ENCODE measurements at places on chromosomes 7 and 10.

GRCh38 chr7:121083790-121084251 is 95.3 kb downstream of the CPED1 start:
- DNase-seq: no peak

DNA sequence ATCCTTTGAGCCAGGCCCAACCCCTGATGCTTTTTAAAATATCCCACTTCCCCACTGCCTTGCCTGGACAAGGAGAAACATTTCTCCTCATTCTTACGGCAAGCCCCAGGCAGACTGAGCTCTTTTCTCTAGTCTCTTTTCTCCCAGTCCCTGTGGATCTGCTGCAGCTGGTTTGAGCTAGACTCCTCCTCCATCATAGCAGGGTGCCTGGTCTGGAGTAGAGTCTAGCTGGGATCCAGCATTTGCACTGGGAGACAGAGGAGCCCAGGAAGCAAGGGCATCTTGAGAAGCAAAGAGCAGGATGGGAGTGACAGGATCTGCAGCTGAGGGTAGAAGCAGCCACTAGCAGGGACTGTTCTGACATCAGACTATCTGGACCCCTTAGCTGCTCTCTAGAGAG is 562.3 kb upstream of the COBL start:
- DNase-seq: no peak

- no peak for DNase-seq
These were observed 34.1 kb downstream of the NEBL start for GRCh38 chr10:20863008-20863407.

DNA sequence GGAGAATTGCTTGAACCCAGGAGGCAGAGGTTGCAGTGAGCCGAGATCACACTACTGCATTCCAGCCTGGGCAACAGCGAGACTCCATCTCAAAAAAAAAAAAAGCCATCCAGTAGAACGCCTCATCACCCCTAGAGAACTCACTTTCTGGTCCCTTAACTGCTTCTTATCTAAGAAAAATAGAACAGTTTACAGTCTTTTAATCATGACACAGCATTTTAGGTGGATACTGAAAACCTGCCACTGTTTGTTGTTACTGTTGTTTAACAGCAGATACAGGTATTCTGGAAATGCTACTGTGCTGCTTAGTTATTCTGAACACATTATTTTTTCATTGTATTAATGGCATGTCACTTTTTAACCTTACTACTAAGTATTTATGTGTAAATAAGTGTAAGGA is 624.3 kb upstream of the GHITM start:
- no peak for DNase-seq

DNA sequence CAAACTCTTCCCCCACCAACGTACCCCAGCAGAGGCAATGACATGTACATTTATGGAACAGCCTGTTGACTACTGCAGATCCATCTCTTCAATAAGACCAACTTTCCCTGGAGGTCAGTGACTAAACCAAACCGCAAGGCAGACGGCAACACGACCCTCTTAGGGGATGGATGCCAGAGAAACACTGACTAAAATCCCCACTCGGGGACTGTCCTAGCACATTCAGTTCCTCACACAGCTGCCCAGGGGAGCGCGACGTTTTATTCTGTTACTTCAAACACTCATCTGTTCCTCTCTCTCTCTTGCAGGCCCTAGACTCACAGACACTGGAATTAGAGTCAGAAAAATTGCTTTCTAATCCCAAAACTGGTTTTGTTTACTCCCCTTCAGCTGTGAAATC is 146.5 kb upstream of the PRSS1 start:
- no peak for DNase-seq

GRCh38 chr10:107434854-107435253 is 270.3 kb upstream of the SORCS1 start:
- DNase-seq: no peak

GRCh38 chr10:20007426-20007825 is 191.2 kb downstream of the PLXDC2 start:
- DNase-seq: no peak

DNA sequence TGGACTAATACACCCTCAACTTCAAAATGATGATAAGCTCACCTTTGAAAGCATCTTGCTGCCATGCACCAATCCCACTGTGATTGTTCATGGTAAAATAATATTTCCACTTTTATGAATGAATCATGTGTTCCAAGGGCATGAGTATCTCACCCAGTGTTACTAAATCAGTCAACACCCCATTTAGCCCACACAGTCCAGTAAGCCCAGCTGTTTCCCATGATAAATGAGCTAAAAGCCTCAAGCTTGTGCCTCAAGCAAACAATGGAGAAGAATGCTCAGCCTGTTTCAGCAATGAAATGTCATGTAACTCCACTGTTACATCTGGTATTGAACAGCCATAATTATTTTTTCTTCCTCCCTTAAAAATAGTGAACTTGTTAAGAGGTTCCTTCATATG is 442.5 kb downstream of the XPNPEP1 start:
- DNase-seq: no peak

DNA sequence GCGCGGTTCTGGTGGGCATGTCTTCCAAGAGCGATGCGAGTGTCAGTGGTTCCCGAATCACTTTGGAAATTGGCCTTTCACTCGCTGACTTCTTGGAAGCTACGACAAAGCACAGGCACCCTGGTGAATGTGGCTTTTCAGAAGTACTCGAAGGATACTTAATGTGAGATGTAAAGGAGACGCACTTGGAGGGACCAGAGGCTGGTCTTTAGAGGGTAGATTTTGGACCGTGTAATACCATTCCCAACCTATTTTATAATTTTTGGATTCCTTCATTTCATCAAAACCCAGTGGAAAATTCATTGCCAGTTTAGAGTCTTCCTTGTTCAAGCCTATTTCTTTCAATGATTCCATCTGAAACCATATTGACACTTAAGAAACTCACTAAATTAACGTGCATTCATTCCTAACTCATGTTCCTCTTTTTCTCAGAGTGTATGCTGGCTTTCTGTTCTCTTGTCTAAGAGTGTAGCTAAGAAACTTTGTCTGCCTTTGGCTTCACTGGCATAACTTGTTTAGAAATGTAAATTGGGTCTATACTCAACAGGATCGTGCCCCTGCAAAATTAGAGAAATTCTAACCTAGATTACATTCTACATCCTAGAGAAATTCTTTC is 645 bp upstream of the COPG2 start:
- DNase-seq: no peak

DNA sequence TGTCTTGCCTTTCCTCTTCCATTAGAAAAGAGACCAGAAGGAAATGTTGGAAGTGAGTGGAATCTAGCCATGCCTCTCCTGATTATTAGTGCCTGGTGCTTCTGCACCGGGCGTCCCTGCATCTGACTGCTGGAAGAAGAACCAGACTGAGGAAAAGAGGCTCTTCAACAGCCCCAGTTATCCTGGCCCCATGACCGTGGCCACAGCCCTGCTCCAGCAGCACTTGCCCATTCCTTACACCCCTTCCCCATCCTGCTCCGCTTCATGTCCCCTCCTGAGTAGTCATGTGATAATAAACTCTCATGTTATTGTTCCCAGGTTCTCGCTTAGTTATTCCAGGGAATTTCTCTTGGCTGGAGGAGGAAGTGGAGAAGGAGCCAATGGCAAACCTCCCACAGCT is 4.2 kb downstream of the TMEM176A start:
- DNase-seq: no peak

- no peak for DNase-seq
These were observed 137.3 kb downstream of the ANLN start for GRCh38 chr7:36526863-36527548.

DNA sequence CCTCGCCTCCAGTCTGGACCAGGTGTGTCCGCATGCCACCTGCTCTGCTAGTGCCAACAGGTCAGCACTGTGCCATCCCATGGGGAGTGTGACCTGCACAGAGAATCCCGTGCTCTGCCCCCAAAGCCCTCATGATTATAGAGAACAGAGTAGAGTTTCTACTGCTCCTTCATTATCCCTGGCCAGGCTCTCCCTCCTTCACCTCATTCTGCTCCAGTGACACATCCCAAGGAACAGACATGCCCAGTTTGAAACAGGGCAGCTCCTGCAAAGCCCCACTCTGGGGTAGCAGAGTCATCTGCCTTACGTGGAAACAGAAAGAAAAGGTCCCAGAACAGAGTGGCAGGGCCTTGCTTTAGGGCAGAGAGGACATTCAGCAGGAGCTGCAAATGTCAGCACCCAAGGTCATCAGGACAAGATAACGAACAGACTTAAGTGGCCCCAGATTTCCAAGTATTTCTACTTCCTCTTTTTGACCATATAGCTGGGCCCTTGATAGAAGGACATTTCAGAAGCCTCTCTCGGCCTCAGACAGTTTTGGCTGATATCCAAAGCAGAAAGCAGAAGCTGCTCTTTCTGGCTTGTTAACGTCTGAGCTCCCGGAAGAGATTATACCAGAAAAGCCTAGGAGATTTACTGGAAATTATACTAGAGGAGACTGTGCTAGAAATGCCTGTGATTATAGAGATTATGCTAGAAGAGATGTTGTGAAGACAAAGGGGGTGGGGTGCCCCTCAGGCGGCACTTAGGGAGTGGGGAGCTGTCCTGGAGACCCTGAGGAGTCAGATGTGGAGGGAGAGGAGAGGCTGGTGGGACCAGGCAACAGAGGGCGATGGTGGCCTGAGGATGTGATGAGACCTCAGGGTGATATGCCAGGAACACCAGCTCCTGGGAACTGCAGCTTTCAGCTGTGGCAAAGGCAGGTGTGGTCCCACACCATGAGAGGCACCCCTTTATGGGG is 12.6 kb downstream of the TMEM176B start:
- no peak for DNase-seq

DNA sequence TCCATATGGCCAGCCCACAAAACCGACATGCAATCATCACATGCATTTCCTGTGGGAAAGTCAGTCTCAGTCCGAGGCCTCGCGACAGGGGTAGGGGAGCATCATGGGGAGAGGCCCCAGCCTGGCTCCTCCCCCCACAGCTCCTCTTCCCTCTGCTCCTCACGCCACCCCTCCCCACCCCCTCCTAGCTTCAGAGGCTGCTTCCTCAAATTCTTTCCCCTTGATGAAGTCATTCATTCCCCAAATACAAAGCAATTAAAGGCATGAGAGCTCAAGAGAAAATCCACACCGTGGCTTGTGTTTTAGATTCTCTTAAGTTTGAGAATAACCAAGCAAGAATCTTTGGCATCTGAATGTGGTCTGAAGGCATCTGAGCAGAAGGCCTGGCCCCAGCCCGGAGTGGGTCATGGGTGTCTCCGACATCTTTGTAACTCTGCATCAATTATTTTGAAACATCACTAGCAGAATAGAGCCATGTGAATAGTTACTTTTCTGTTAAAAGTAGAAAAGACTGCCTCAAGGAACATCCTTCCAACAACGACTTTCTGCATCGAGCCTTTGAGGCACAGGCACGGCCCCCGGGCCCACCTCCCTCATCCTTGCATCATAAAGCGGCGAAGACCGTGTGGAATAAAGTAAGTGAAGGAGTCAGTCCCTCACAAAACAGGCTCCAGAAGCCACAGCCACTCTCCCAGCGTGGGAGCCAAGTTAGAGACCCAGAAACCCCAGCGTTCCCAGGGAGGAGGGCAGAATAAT is 90.9 kb downstream of the DIP2C start:
- no peak for DNase-seq

- DNase-seq: no peak
These were observed 313.8 kb upstream of the BMPER start for GRCh38 chr7:33591490-33591889.

DNA sequence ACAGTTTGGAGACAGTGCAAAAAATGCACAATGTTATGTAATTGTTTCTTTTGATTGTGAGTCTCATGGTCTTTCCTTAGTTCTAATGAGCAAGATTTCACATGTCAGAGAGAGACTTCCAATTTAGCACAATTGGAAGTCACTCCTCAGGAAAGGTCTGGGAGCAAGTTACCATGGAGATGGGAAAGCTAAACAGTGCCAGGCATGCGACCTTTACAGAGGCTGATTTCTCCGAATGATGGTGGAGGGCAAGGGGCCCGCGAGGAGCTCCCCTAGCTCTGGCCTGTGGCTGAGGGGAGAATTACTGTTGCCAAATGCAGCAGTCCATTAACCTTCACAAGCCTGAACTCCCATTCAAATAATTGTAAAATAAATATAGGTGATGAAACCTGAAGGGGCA is 59.3 kb downstream of the CDCA7L start:
- no peak for DNase-seq

- no peak for DNase-seq
These were observed at the start of gene ABCC2 for GRCh38 chr10:99782447-99783286. Gene ABCC2 (plus strand): TSS chr10:99782640. CDS start chr10:99782845, 205 bp downstream.

DNA sequence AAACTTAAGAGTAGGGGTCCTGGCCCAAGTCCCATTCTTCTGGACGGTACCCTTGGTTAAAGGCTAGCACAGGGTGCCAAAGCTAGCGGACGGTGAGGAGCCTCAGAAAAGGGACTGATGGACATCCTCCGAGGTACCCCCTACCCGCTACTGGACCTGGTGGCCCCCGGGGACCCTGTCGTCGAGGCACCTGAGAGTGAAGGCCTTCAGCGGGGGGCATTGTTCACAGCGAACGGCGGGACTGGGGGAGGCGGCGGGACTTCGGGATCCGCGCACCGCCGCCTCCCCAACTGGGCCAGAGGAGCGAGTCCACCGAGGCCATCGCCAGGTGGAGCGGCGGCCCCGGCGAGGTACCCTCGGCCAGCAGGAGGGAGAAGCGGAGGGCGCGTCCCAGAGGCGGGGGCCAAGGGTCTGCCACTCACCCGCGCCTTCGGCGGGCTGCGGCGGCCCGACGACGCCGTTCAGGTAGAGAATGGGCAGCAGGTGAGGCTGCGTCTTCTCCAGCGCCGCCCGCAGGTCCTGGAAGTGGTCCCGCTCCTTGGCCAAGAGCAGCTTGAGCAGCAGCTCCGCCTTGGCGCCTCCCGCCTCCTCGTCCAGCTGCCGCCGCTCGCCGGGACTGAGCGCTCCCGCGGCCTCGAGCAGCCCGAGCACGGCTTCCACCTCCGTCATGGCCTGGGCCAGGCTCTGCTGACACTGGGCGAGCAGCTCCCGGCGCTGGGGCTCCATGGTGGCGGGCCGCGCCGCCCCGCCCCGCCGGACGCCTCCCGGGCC is 575 bp downstream of the DLG5 start:
- no peak for DNase-seq

GRCh38 chr7:155524018-155524556 is 22.3 kb downstream of the CNPY1 start:
- DNase-seq: no peak

DNA sequence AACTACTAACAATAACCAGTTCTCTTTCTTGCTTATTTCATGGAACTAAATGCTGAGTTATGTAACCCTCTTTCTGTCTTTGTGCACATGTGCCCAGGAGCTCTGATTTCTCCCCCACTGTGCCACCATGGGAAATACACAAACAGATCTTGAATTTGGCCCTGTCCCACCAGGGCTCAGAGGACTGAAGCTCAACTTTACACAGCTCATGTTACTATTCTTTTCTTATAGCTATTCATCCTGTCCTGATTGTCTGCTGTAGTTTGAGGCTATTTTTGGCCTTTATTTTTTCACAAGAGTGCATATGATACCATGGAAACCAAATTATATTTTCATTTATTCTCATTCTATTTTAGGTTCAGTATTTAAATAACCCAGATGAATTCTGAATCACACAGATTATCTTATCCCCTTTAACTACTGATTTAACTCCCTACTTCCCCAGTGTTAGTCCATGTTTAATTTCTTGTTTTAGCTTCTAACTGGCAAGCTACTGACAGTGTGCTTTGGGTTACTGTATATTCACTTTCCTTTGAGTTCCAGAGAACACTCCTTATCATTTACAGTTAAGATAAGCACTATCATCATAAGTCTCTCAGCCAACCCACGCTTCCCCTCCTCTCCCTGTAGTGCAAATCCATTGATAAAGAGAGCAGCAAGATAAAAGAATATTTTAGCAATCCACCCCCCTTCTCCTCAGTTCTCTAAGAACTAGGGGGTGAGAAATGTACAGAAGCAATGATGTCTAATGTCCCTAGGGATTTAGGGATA is 71.8 kb upstream of the GSDME start:
- no peak for DNase-seq

- DNase-seq: no peak
These were observed 95.9 kb downstream of the CUBN start for GRCh38 chr10:17033529-17034260.

GRCh38 chr10:13759168-13759567 is 172.4 kb downstream of the PRPF18 start:
- DNase-seq: no peak

All from cortex of kidney (tissue), 1 donor.